Pulmonary artery endothelial cell (primary cell): ENCODE measurements at places on chromosomes 2 and 18. TPM values are rescaled to one million over a fixed set of nuclear protein-coding genes. Genes with fewer than 3 reads are reported as not detected.

DNA sequence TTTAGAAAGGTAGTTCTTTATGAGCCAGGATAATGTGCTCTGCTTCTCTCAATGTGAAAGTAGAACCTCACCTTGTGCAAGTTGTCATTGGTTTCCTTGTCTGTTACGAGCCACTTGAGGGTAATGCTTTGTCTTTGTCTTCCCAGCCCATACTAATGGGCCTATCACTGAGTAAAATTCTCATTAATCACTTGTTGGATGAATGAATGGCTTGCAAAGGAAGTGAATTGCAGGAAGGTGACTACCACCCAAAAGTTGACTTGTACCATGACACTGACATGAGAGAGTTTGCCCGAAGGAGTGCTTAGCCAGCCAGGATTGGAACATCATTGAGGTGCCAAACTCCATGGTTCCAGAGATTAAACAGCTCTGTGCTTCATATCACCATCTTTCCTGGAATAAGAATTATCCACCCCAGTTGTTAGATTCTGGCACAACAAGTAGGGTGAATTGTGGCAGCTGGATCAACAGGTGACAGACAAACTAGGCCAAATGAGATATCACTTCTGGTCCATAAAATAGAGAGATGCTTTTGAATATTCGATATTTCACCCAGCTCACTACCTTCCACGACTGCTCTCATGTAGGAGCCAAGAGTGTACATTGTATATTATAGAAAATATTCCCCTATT lies 20.5 kb upstream of the CD28 start:
- DNase-seq, result no peak

DNA sequence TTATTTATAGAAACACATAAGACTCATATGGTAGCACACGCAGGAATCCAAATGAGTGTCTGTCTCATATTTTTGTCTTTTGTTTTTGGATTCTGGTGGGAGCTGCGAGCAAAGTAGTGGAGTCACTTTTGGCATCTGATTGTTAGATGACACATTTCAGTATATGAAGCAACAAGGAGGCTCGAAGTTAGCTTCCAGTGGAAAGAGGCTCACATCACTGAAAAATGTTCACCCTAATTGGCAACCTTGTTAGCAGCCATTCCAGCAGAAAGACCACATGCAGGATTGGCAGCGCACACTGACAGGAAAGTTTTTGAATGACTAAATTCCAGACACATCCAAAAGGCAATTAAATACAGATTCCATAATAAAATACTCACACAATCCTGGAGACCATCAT lies 87.4 kb downstream of the MYT1L start:
- no peak for DNase-seq

The C2orf74 gene
- total RNA-seq, result 2.8 and 14.0 TPM in 2 replicates

- no peak for DNase-seq
These were observed 2.2 kb downstream of the TBR1 start for GRCh38 chr2:161418275-161418714.

DNA sequence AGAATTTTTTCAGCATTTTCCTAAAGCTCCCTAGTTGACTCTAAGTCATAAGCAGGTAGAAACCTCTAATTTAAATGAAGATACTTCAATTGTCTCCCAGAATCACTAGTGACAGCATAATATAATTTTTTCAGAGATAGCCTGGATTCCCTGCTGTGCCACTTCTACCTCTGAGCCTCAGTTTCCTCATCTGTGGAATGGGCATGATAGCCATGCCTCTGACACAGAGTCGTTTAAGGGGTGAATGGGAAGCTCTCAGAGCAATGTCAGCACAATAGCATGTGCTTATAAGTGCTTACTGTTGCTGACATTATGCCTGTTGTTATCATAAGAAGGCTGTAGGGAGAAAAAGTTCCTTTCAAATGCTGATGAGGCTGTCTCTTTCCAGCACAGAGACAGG lies 48.0 kb downstream of the SFXN5 start:
- no peak for DNase-seq

The KIF1A gene
- total RNA-seq, result 0.07 TPM in 1 of 2 replicates, not detected in the other

DNA sequence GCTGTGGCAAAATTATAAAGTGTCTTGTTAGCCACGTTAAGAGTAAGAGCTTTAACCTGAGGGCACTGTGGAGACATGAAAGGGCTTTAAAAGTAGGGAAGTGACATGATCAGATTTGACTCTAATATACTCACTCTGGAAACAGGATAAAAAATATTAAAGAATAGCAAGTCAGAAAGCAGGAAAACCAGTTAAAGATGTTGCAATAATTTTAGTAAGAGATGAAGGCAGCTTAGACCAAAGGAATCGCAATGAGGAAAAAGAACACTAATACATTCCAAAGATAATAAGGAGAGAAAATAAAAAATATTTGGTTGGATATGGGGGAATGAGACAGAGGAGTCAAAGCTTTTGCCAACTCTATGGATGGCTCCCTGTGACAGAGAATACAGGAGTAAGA lies 183.8 kb downstream of the DYM start:
- no peak for DNase-seq

DNA sequence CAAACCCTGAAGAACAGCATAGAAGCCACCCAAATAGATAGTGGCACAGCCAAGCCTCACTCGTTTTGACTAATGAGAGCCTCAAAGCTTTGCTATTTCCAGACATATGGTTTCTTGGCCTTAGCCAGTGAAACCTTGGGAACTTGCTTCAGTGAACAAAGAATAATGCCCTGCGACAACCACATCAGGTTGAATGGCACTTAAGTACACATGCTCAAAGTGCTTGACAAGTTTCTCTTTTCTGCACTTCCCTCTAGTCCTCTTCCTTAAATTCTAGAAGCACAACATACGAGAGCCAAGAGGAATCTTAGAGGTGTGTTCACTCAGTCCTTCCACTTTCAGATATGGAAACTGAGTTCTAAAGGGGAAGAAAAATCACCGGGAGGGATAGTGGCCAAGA lies 258.3 kb downstream of the HAUS1 start:
- no peak for DNase-seq
